Astrocyte (in vitro differentiated cells and primary cell): ENCODE measurements at places on chromosomes 1 and 21. TPM values are rescaled to one million over a fixed set of nuclear protein-coding genes. Genes with fewer than 3 reads are reported as not detected.

GRCh38 chr1:36673202-36673601, 190.5 kb upstream of the CSF3R start:
- no peak for DNase-seq
- H3K36me3 ChIP-seq, result no peaks in the 10 kb centered on the region
- no peaks in the 10 kb centered on the region for H3K27me3 ChIP-seq
- no peaks in the 10 kb centered on the region for H3K4me1 ChIP-seq
- no peak overlapping the region for H3K27ac ChIP-seq

NR1I3 gene
- total RNA-seq, result not detected in 2 replicates

OTUD7B gene
- total RNA-seq, result 31.9 and 33.1 TPM in 2 replicates

MCOLN3 gene
- total RNA-seq, result 0.41 and 0.75 TPM in 2 replicates

DNA sequence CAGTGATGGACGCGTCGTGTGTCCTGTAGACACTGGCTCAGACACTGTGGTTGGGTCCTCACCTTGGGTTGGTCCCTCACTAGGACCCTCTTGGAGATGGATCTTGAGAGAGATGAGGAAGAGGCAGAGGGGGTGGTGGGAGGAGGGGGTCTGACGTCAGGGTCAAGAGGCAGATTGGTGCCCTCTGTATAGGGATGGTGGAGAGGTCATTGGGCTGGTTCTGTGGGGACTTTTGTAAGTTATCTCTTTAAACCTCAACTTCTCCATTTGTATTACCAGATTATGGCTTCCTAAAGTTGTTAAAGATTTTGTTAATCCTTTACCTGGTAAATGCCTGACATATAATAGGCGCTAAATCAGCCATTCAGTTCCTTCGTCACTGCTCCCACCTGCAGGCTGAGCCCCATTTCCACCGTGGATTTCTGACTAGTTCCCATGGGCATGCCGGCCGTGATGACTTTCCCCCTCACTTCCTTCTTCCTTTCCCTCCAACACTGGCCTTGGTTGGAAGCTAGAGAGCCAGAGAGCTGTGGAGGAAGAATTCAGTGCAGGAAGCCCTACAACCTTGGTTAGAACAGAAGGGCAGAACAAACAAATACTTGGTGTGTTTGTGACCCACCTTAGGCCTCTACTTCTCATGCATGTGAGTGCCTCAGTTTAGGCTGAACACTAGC, 8.6 kb downstream of the H6PD start:
- H3K27me3 ChIP-seq, result no peaks in the 10 kb centered on the region
- no peaks in the 10 kb centered on the region for H3K36me3 ChIP-seq
- no peak overlapping the region for H3K27ac ChIP-seq
- DNase-seq, result no peak
